ENCODE measurements at places on chromosomes 12 and 14. TPM values are rescaled to one million over a fixed set of nuclear protein-coding genes. Genes with fewer than 3 reads are reported as not detected.

The TEX52 gene
- not detected for total RNA-seq

The CTSG gene
- total RNA-seq: not detected

The RNASE7 gene
- not detected for total RNA-seq

The AQP6 gene
- total RNA-seq: not detected
